Fibroblast of skin of left biceps (primary cell): ENCODE measurements at places on chromosomes 7 and 10.

DNA sequence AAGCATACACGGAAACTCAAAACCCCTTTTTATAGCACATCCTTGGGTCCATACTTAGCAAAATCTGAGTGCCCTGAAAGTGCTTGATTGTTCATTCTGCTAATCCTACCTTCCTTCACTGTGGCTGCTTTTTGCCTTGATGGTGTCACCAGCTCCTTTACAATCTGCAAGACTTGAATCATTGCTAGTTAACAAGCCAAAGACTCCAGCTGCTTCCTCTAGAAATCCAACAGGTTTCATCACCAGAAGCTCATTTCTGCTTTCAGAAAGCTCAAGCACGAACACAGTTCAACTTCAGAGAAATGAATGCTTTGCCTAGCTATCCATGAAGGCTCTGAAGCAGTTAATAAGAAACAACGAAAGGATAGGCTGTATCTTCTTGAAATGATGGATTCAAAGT is 38.0 kb downstream of the USP6NL start:
- DNase-seq, result peak; percentile 13

- DNase-seq, result no peak
These were observed 304.6 kb downstream of the TNS3 start for GRCh38 chr7:47277321-47277781.

DNA sequence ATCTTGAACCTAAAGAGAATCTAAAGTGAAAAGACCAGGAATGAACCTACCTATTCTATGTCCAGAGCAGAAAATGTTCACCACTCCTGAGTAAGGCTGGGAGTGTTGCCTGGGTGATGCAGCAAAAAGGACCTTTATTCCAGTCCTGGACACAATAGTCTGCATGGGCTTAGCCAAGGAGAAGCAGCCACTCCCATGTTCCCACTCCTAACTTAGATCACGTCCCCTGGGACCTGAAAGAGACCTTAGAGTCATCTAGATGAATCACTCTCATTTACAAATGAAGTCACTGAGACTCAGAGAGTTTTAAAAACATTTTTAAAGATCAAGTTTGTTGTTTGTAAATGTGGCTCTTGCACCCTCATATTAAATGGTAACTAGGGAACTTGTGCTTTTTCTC is 763.4 kb downstream of the KCNMA1 start:
- no peak for DNase-seq

- no peak for DNase-seq
These were observed 36.5 kb downstream of the PDSS1 start for GRCh38 chr10:26733750-26734568.

DNA sequence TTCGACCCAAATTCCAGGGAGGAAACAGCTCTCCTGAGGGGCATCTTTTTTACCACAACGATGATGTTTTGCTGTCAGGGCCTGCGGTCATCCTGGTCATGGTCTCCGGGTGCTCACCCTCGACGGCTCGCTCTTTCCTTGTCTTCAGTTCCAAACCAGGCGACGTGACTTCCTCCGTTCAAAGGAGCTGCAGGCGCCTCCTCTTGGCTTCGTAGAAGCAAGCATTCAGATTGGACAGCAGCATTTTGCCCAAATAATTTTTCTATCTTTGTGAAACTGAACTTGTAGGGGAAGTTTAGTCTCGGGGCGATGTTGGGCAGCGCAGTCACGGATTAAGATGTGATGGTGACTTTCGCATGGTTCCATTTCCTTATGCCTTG is 208.9 kb downstream of the DNAJB6 start:
- DNase-seq, result no peak

DNA sequence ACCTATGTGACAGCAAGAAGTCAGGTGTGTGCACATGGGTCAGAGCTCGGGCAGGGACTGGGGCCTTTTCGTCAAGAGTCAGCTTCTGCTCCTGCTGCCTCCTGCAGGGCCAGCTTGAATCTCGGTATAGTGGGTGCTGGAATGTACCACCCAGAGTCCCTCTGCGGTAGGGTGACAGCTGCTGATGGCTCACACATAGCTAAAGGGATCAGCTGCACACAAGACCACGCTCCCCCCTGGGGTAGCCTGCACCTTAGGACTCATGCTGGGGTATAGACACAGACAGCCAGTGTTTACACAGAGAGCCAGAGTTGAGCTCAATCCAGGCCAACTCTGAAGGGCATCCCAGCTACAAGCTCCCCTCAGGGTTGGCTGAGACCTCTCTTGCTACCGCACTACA is 14.0 kb upstream of the COL13A1 start:
- DNase-seq, result no peak

GRCh38 chr7:4707980-4708411 is 25.9 kb downstream of the FOXK1 start:
- DNase-seq, result no peak

GRCh38 chr7:138880881-138881578 is 83.0 kb upstream of the ATP6V0A4 start:
- DNase-seq, result no peak

GRCh38 chr7:139753081-139753692 is 24.6 kb downstream of the HIPK2 start:
- no peak for DNase-seq

DNA sequence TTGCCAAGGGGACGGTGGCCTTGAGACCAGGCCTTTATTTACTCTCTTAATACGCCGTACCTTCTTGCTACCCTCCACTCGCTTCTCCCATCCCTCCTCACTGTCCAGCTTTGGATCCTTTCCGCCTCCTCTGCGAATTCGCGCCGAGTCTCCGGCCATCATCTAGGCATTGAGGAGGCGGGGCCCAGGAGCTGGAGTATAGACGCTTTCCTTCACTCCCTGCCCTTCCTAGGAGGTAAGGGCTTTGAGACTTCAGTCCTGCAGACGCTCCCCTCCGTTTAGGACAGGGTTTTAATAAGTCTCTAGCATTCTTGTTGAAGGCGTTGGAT is 538 bp downstream of the TFAM start:
- DNase-seq, result no peak

- no peak for DNase-seq
These were observed 1038.9 kb downstream of the GRM8 start for GRCh38 chr7:126213876-126214275.

GRCh38 chr7:37425498-37425897 is 23.2 kb downstream of the ELMO1 start:
- DNase-seq, result no peak

DNA sequence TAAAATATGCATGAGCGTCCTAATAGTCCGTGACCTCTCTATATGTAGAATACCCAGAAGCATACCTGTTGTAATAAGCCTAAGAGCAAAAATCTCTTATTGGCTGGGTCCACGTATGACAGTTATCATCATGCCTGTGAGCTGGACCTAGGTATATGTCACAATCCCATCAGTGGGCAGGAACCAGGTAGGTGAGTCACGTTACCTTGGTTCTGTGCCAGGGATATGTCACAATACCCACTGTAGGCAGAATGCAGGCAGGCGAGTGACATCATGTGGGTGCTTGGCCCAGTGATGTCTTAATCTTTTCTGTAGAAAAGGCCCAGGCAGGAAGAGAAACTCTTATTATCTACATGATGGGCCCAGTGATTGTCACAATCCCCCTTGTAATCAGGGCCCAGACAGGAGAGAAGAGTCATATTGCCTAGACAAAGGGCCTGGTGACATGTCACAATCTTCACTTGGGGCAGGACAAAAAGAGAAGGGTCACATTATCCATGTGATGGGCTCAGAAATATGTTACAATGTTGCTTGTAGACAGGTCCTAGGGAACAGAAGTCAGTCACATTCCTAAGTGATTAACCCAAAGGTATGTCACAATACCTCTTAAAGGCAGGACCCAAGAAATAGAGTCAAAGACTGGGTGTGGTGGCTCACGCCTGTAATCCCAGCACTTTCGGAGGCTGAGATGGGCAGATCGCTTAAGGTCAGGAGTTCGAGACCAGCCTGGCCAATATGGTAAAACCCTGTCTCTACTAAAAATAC is 12.9 kb upstream of the ZNF736 start:
- DNase-seq, result no peak

DNA sequence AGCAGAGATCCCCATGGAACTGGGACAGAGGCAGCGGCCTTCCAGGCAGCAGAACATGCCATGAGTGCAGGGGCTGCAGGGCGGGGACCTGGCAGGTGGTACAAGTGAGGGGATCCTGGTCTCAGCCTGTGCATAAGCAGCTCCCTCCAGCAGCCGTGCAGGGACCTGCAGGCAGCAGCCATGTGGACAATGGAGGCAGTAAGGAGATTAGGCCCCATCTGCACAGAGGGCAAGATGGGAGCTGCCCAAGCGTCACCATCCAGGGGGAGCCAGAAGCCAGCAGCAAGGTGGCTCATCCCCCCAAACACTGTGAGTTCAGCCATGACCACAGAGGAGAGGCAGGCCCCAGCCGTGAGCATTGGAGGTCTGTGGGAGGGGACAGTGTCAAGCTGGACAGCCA is 3.1 kb downstream of the DDC start:
- no peak for DNase-seq

DNA sequence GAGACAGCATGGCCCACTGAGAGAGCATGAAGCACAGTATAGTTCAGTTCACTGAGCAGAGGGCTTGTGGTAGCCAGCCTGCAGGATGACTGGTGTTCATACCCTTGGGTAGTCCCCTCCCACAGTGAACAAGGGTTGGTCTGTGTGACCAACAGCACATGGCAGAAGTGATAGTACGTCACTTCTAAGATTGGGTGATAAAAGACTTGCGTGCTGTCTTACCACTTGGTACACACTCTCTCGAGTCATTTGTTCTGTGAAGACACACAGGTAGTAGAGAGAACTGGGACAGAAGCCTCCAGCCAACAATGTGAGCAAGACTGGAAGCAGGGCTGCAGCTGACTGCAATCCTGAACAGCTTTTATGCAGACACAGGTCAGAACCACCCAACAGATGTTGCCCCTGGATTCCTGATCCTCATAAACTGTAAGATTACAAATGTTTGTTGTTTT is 14.6 kb downstream of the EPC1 start:
- DNase-seq, result no peak

- DNase-seq, result no peak
These were observed 609.0 kb downstream of the SDK1 start for GRCh38 chr7:3910054-3910453.

GRCh38 chr7:27929127-27929526 is 189.2 kb downstream of the TAX1BP1 start:
- no peak for DNase-seq

GRCh38 chr7:1763033-1763432 is 93.0 kb downstream of the ELFN1 start:
- DNase-seq, result no peak

DNA sequence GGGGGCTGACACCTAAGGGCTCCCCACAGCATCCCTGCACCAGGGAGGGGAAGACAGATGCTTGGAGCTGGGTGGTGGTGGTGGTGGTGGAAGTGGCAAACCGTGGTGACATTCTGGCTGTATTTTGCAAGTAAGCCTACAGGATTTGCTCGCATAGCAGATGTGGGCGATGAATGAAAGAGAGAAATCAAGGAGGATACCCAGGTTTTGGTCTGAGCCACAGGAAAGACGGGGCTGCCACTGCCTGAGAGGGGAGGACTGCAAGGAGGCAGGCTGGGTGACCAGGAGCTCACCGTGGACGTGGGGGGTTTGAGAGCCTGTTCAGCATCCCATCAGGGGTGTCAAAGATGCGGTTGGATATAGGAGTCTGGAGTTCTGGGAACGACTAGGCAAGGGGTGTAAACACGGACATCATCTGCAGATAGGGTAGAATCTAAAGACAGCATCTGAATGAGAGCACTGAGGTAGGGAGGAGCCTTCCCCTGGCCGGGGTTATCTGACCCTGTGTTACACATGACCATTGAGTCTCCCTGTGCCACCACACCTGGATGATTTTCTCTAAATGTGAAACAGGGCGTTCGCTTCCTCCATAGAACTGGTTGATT is 49.7 kb downstream of the TSPAN15 start:
- no peak for DNase-seq

- no peak for DNase-seq
These were observed 441.9 kb upstream of the LRRTM3 start for GRCh38 chr10:66483966-66484365.

GRCh38 chr7:36717586-36717985 is 6.7 kb downstream of the AOAH start:
- DNase-seq, result no peak

DNA sequence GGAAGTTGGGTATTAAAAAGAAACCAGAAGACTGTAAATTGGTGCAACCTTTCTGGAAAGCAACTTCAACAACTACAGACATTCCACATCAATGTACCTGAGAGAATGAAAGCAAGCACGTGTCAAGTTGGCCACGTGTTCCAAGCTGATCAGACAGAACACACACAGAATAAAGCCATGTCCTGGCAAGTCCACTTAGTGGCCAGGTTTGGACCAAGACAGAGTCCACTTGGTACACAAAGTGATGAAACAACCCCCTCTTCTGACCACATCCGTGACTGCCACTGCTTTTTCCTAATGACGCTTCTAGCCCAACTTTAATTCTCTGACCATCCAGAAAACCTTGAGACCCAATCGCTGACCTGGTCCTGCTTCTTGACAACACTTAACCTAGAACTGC is 109.4 kb downstream of the ABLIM1 start:
- no peak for DNase-seq

- no peak for DNase-seq
These were observed 15.5 kb downstream of the ENTPD7 start for GRCh38 chr10:99674762-99675161.

- DNase-seq, result no peak
These were observed 13.2 kb downstream of the ZNF488 start for GRCh38 chr10:47370878-47371277.

- DNase-seq, result no peak
These were observed 22.4 kb downstream of the MTURN start for GRCh38 chr7:30157204-30157603.

GRCh38 chr7:73830681-73831583 is at the start of gene CLDN4:
TSS of gene CLDN4 (plus strand) at chr7:73830996. CDS start at chr7:73831202, 206 bp downstream.
- no peak for DNase-seq

DNA sequence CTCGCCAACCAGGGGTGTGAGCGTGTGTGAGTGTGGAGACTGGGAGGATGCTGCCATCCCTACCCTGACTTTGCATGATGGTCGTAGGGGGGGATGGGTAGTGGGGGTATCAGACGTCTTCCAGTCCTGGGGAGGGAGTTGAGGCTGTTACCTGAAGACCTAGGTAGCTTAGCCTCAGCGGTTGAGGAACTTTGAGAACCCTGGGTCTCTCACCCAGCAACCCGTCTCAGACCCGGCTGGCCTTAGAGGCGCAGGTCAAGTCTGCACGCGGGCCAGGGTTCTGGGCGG is 2.7 kb downstream of the SLC4A2 start:
- no peak for DNase-seq

DNA sequence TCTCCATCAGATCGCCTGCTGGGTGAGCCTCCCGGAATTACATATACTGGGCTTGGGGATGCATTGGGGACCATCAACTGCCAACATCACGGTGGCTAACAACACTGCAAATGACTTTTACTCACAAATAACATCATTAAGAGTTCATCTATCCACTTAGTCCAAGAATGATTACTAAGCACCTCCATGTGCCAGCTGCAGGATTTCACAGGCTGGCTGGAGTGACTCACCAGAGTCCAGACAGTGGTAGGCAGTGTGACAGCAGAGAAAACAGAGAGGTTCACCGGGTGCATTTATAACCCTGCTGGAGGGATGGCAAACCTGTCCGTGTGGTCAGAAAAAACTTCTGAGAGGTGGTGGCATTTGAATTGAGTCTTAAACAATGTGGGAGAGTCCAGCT is 3.2 kb upstream of the IGFBP3 start:
- DNase-seq, result no peak

GRCh38 chr10:44991571-44991970 is 9.2 kb upstream of the ZNF22 start:
- DNase-seq, result no peak

- no peak for DNase-seq
These were observed 71.9 kb downstream of the FAM13C start for GRCh38 chr10:59290448-59290847.

GRCh38 chr10:115830265-115830970 is 442.6 kb downstream of the GFRA1 start:
- no peak for DNase-seq

- DNase-seq, result no peak
These were observed 227.0 kb upstream of the AOAH start for GRCh38 chr7:36951257-36951697.
